ENCODE measurements at places on chromosomes 16 and 17.

DNA sequence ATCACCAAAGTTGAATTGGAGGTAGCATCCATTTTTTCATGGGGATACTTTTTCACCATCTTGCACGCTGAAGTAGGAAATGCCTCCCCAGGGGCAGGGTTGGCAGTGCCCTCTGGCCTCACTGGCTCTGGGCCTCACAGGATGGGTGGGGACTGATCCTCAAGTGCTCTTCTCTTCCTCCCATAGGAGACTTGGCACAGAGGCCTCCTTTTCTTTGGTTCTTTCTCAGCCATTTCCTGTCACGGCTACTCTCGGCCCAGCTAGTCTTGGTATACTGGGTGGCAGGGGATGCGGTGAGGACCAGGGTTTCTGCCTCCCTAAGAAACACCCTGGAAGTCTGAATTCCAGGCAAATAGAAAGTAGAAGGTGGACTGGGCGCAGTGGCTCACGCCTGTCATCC, 58.2 kb downstream of the PECAM1 start:
- DNase-seq: no peak

DNA sequence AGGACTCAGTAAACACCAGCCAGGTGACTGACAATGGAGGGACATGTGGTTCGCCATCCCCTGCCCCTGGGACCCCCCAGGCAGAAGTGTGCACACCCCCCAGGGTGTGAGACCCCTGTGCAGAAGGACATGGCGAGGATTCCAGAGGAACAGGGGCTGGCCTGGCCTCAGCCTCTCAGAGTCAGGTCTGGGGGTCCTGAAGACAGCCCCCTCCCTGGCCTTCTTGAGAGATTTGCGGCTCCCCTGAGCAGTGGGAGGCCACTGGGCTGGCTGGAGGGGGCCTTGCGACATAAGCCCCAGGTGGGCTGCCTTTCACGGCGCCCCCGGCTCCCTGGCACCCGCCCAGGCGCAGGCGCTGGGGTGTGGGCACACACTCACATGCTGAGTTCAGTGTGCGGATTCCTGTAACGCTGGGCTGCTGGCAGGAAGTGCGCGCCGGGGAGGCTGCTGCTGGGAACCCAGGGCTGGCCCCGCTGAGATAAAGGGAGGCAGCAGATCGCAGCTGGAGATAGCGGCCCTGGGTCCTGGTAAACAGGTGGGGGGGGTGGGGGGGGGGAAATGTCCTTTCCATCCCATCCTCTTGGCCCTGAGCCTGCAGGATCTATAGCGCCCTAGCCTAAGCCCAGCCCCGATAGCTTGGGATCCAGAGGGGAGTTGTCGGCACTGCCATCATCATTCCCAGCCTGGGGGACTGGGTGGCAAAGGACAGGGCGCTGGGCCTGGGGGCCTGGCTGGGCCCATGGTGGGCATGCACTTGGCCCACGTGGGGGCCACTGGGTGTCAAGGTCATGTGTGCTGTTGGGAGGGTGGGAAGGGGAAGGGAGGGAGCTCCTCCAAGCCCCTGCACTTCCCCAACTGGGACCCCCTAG, 27.1 kb downstream of the TMEM235 start:
- peak; percentile 69 for DNase-seq

GRCh38 chr17:40191237-40192208, 14.3 kb downstream of the RAPGEFL1 start:
- DNase-seq: peak; percentile 75

GRCh38 chr17:35588196-35588920, 1.2 kb downstream of the AP2B1 start:
- DNase-seq: no peak

- DNase-seq: no peak
Observed at GRCh38 chr17:40180694-40181093, 3.4 kb downstream of the RAPGEFL1 start.

DNA sequence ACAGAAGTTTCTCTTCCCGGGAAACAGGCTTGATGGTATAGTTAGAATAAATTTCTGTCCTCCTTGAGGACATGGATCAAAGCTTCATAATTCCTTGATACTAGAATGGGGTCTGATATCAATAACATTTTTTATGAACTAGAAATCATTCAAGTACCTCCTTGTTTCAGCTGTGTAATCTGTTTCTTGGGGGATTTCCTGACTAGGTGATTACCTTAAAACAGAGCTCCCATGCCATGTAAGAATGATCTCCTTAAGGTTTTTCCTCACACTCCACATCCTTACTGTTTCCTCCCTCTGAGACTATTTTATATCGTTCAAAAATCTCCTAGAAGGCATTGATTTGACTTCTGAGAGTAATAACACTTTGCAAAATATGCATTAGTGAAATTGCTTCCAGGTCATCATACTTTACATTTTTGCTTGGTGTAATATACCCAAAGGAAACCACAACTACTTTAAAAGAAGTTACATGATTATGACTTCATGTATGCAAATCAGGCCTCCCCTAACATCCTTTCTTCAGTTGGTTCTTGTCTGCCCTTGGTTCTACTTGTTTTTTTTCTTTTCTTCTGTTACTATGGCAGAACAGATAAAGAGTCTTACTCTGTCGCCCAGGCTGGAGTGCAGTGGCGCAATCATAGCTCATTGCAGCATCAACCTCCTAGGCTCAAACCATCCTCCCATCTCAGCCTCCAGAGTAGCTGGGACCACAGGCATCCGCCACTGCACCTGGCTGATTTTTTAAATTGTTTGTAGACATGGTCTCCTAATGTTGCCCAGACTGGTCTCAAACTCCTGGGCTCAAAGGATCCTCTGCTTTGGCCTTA, 388.8 kb downstream of the ZFHX3 start:
- DNase-seq: no peak
